ENCODE measurements at places on chromosomes 2 and 18.

- no peak for DNase-seq
These were observed 68.3 kb upstream of the IL1R1 start for GRCh38 chr2:102074152-102074783.

DNA sequence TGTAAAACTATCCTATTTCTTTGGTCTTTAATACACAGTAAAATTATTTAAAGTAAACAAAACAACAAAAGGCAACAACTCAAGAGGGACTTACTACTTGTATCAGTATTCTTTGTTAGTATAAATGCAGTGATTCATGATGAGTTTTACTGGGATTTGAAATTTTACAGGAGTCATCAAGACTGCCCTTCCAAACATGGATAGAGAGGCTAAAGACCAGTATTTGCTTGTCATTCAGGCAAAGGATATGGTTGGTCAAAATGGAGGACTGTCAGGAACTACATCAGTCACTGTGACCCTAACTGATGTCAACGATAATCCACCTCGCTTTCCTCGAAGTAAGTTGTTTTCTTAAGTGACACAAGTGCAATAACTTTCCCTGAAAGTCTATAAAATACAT lies 71.1 kb downstream of the CDH7 start:
- no peak for DNase-seq

GRCh38 chr2:15348045-15348444 lies 213.1 kb downstream of the NBAS start:
- DNase-seq = no peak

GRCh38 chr2:132757002-132757589 lies 87.1 kb upstream of the LYPD1 start:
- DNase-seq = no peak

DNA sequence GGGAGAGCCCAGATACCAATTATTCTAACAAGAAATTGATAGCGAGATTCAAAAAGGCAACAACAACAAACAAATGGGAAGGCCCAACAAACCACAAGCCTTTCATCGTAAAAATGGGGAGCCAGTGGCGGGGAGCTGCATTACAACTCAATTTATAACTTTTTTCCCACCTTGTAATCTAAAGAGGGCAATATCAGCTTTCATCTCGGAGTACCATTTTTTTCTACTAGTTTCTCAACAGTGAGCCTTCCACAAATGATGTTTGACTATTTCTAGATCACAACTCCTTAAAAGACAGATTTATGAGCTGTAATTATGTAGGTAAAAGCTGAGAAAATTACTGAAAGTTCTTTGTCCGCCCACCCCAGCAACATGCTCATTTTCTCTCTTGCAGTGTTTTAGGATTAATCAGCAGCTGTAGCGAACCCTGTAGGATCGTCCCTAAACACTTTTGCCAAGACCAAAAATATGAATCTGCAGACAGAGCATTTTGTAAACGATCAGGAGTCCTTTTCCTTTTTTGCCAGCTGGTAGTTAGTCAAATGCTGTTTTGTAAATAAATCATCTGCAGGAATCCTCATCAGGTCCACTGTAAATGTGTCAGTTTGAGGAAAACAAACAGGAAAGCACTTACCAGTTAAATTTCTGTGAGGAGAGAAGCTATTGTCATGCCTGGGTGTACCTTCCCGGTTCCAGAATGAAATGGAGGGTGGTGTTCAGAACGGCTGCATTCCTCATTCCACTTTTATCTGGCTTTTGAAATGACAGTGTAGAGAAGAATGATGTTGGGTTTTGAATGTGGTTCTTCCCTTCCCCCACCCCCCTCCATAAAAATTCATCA lies 53.2 kb downstream of the EEF1B2 start:
- DNase-seq = no peak

DNA sequence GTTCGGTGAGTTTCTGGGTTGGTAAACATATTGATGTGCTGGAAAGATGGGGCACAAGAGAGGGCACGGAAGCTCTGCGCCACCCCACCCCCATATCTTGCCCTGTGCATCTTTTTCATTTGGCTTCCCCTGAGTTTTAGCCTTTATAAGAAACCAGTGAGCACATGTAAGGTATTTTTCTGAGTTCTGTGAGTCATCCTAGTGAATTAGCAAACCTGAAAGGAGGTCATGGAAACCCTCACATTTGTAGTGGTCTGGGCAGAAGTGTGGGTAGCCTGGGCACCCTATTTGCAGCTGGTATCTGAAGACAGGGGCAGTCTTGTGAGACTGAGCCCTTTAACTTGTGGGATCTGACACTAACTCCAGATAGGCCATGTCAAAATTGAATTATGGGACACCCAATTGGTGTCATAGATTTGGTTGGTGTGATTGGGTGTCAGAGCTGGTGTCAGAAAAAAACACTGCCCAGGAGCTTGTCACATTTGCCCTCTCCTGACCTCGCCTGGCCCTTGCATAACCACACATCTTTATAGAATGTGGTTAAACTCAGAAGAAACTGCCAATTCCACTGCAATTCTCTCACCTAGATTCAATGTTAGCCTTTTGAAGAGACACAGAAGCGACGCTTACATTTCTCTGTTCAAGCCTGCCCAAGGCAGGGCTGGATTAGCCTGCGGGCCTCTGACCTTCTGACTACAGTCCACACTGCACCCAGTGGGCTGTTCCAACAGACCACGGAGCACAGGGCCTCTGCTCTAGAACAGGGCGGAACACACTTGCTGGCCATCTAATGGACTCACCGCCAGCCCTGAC lies 12.0 kb upstream of the GALM start:
- DNase-seq = no peak

- DNase-seq = no peak
These were observed 56.4 kb downstream of the SNORC start for GRCh38 chr2:232926431-232926939.

DNA sequence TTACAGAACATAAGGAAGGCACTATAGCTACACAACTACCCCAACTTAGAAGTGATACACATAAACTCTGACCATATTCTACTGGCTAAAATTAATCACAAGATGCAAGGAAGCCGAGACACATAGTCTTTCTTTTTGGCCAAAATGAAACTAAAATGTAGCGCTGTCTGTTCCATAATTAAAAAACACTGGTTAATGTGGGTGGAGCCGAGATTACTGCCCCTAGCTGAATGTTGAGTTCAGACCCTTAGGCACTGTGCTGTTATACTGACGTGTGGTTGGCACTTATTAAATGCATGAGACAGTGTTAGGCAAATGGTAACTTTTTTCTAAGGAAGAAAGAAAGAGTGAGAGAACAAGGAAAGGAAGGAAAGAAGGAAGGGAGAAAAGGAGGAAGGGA lies 254.6 kb upstream of the RND3 start:
- no peak for DNase-seq

DNA sequence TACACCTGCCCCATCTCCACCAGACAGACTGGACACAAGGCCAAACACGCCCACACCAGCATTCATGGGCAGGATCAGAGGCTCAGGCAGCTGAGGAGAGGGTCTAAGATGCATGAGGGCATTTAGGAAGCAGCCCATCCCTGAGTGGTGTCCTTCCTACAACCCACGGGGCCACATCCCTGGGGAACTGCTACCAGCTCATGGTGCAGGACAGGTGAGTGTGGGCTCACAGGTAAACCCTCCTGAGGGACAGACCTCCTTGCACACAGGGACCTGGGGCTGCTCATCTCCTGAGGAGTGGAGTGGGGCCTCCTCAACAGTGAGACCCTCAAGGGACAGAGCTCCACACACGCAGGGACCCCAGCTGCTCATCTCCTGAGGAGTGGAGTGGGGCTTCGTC lies 14.6 kb downstream of the PARD6G start:
- no peak for DNase-seq

DNA sequence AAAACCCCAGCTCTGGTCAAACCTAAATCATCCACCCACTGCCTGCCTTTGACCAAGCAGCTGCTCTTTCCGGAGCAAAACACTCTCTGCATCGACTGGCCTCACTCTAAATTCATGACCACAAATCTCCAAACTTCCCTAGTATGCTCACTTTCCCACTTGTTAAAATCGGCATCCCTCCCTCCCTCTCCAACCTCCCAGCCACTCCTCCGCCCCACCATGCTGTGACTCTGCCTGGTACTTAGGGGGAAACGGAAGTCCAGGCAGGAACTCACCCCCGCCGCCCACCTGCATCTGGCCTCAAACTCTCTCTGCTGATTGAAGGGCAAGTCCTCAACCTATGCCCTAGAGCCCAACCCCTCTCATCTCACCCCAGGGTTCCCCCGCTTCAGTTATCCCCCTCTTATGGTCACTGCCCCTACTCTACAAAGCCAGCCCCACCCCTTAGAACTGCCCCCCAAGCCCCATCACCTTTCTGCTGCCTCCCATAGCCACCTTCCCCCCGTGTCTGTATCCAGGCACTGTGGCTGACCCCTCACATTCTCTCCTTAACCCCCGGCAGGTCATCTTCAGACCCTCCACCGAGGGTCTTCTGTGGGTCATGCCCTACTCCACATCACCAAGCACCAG lies 3.8 kb upstream of the ADRA2B start:
- no peak for DNase-seq

DNA sequence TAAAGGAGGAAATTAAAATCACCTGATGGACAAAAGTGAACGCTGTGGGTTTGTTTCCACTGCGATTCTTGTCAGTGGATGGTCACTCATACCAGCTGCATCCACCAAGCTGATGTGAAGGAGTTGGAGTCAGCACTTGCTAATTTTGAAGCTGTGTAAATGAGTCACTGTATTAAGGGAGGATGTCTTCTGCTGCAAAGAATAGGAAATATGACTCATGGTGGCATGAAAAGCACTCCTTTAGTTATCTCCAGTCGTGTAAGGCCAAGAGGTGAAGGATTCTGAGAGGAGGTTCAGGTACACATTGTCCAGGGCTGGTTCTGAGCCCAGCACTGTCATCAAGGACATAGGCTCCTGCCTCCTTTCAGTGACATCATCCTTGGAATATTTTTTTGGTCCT lies 71.7 kb upstream of the SKOR2 start:
- DNase-seq = no peak

DNA sequence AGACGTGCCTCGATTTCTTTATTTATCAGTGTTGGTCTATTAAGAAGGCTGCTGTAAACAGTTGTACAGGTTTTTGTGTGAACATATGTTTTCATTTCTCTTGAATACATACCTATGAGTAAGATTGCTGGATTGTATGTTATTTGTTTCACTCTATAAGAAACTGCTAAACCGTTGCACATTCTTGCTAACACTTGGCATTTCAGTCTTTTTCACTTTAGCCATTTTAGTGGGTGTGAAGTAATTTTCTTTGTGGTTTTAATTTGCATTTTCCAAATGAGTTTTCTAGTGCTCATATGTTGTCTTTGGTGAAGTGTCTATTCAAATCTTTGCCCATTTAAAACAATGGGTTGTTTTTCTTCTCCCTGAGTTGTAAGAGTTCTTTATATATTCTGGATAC lies 221.5 kb upstream of the SMAD7 start:
- DNase-seq = no peak

- DNase-seq = no peak
These were observed 3.9 kb downstream of the NPAS2 start for GRCh38 chr2:100823665-100824438.

GRCh38 chr18:55287935-55288868 lies 299.8 kb downstream of the TCF4 start:
- DNase-seq = no peak

- DNase-seq = no peak
These were observed 52.0 kb downstream of the ANKRD44 start for GRCh38 chr2:197258580-197258979.

All from prostate gland (tissue), 2 donors.